GOT3 (cell line): ENCODE measurements at places on chromosomes 6 and 20.

GRCh38 chr6:79334674-79335073 is 100.2 kb upstream of the HMGN3 start:
- no peak for DNase-seq

DNA sequence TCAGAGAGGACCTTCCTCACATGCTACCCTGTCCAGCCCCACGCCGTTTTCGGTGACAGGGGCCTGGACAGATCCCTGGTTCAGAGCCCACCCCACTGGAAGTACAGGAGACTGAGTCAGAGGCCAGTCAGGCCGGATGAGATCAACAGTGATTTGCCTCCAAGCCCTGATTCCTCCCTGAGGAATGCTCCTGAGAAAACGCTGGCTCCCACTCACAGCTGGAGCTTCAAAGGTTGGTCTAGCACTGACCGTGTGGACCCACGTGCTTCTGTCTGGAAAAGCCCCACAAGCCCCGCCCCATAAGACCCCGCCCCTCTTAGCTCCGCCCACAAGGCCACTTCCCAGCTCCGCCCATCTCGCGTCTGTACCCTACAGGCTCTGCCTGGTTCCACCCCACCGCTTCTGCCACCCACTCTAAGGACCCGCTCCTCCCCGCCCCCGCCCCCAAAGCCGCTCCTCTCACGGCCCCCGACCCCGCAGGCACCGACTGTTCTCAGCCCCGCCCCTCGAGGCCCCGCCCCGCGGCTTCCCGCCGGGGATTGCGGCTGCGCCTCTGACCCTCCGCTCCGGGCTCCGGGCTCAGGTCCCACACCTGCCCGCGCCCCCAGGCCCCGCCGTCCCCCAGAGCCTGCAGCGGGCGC is 64.9 kb upstream of the BHLHE23 start:
- no peak for DNase-seq

DNA sequence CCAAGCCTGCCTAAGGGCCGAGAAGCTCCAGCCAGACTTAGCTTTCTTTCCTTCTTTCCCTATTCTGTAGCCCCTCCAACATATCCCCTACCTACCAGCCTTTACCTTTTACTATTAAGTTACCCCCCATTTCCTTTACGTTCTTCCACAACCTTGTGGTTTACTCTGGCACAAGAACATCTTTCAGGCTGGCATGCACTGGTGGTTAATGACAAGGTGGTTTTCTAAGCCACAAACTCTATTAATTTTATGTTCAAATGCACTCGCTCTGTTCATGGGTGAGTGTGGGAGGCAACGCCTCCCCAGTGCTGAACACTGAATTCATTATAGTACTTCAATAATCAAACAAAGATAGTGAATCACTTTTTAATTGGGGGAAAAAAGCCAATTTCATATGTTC is 64.4 kb downstream of the TRERF1 start:
- no peak for DNase-seq

DNA sequence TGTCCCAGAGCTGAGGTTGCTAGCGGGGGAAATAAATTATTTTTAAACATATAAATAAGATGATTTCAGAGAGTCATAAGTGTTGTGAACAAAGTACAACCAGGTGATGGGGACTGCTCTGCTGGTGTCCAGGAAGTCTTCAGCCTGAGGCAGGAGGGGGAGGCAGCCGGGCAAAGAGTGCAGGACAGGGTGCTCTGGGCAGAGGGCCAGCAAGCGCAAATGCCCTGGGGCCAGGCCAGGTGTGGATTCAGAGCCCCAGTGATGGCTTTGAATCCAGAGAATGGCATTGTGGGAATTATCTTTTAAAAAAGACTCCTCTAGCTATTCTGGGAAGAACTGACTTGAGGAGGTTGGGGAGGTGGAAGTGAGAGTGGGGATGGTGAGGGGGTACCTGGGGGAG is 1.6 kb downstream of the CLPSL1 start:
- DNase-seq, result no peak

DNA sequence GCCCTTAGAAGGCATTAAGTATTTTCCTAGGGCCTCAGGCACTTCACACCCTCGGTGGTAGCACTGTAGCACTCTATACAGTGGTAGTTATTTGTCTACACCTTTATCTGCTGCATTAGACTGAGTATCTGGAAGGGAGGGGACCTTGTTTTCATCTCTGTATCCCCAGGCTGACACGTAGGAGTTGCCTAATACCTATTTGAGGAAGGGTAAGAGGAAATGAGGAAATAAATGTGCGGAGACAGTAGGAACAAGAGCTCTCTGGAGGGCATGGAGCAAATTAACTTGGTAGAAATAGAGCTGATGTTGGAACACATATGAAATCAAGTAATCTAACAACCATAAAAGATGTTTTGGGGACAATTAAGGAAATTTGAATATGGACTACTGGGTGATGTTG is 3.9 kb downstream of the CNPY3 start:
- no peak for DNase-seq

GRCh38 chr20:58986286-58986967 is 5.4 kb downstream of the NELFCD start:
- no peak for DNase-seq

DNA sequence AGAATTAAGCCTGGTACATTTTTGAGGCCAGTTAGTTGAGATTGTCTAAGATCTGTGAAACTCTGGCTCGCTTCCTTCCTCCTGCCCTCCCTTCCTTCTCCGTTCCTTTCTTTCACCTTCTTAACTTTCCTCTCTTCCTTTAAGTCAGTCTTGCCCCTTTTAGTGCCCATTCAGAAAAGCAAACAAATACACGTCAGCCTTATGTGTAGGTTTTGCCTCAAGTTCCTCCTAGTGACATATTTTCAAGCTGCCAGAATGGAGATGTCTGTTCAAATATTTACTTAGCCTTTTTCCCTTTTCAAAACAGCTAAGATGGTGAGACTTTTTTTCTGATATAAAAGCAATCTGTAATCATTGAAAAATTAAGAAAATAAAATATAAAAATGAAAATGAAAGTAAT is 178.4 kb downstream of the FARS2 start:
- DNase-seq, result no peak

GRCh38 chr6:131597446-131597845 is 24.4 kb downstream of the ARG1 start:
- no peak for DNase-seq

GRCh38 chr6:3319610-3320200 is 61.0 kb downstream of the PSMG4 start:
- no peak for DNase-seq

- DNase-seq, result no peak
Measured at GRCh38 chr6:106051226-106051625, 34.9 kb upstream of the PRDM1 start.

- no peak for DNase-seq
Measured at GRCh38 chr6:106053484-106054205, 32.5 kb upstream of the PRDM1 start.

DNA sequence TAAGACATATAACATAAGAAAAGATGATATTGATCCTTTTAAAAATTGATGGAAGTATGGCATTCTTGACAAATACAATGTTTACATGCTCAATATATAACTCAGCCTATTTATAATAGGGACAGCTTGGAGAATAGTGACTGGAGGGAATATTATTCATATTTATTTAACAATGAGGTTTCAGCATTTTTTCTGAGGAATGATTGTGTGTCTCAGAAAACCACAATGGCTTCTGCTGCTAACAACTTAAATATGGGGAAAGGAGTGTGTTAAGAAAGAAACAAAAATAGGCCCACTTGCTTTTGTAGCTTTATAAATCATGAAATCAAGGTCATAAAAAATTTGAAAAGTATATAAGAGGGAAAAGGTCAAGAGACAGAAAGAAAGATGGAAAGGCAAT is 163.2 kb upstream of the TBX18 start:
- DNase-seq, result no peak
